ENCODE measurements at places on chromosomes 1 and 21.

GRCh38 chr1:202750024-202750423 is 39.8 kb upstream of the SYT2 start:
- no peak for DNase-seq

GRCh38 chr21:32190493-32191144 is 88.2 kb downstream of the MIS18A start:
- DNase-seq = no peak

- no peak for DNase-seq
Observed at GRCh38 chr21:27813750-27814149, 846.9 kb upstream of the ADAMTS5 start.

GRCh38 chr21:28540514-28540913 is 452.2 kb downstream of the LTN1 start:
- DNase-seq = no peak

DNA sequence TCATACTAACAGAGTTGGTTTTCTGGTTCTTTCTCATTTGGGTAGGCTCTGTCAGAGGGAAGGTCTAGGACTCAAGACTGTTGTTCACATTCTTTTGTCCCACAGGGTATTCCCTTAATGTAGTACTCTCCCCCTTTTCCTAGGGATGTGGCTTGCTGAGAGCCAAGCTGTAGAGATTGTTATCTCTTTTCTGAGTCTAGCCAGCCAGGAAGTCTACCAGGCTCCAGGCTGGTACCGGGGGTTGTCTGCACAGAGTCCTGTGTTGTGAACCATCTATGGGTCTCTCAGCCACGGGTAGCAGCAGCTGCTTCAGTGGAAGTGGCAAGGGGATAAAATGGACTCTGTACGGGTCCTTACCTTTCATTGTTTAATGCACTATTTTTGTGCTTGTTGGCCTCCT is 226.4 kb downstream of the LBR start:
- peak; percentile 20 for DNase-seq

GRCh38 chr1:200444478-200444877 is 34.6 kb upstream of the ZNF281 start:
- DNase-seq = no peak

- DNase-seq = no peak
Observed at GRCh38 chr1:207223162-207223561, 98.3 kb upstream of the CD55 start.

GRCh38 chr1:103561643-103562395 is 9.6 kb upstream of the AMY2B start:
- no peak for DNase-seq

- DNase-seq = no peak
Observed at GRCh38 chr1:156214024-156214748, 1.4 kb downstream of the PMF1 start.

GRCh38 chr1:84293766-84294165 is 7.7 kb upstream of the SAMD13 start:
- no peak for DNase-seq

Measured in NCI-H1105 treated with DMSO at 0.1 percent for 48 hours (cell line).